ENCODE measurements at places on chromosomes 6 and 20.

DNA sequence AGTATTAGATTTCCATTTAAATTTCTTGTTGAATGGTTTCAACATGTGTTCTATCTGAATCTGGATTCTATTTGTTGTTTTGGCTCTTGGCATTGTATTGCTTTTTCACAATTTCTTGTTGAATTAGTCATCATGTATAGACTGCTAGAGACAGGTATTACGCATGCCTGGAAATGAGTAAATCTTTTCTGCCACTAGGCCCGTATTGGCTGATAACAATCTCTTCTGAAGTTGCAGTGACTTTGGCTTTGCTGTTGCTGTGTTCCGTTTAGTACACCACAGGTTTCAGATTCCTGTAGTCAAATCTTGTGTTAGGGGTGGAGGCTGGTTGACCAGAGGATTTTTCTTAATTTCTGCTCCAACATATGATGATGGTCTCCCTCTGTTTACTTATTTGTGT is 1339.4 kb downstream of the GRIK2 start:
- no peaks in the 10 kb centered on the region for H3K36me3 ChIP-seq
- H3K4me1 ChIP-seq = peaks cover 6% of the 10 kb centered on the region
- no peak overlapping the region for H3K4me3 ChIP-seq

- no peak for DNase-seq
- peaks cover 24% of the 10 kb centered on the region for H3K4me1 ChIP-seq
- no peaks in the 10 kb centered on the region for H3K27me3 ChIP-seq
- H3K27ac ChIP-seq = peak overlapping the region; percentile 91
- peak overlapping the region; percentile 98 for H3K4me3 ChIP-seq
- H3K36me3 ChIP-seq = peaks cover 21% of the 10 kb centered on the region
These were observed 1.3 kb downstream of the KPNA5 start for GRCh38 chr6:116682334-116682712.

DNA sequence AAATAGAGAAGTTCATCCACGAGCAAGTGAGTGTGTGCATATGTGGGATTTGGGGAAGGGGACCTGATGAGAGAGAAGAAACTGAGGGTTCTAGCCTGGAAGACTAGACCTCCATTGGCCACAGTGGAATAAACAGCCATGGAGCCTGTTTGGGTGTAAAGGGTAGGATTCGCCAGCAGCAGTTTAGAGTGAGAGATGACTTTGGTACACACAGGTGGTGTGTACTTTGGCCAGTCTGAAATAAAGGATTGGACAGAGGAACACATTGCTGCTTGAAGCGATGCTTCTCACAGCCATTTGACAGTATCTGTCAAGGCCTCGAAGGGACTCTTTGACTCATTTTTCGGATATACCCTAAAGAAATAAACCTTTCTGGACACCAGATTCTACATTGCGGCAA is 29.2 kb downstream of the PLEKHG1 start:
- peaks cover 9% of the 10 kb centered on the region for H3K36me3 ChIP-seq
- no peak overlapping the region for H3K4me3 ChIP-seq
- H3K27me3 ChIP-seq = no peaks in the 10 kb centered on the region
- DNase-seq = no peak

- no peaks in the 10 kb centered on the region for H3K27me3 ChIP-seq
- H3K4me3 ChIP-seq = no peak overlapping the region
- no peak overlapping the region for H3K27ac ChIP-seq
These were observed 1.8 kb downstream of the ALDH8A1 start for GRCh38 chr6:134948142-134948541.

GRCh38 chr6:37922563-37922962 is 103.0 kb downstream of the ZFAND3 start:
- no peaks in the 10 kb centered on the region for H3K36me3 ChIP-seq
- no peak overlapping the region for H3K27ac ChIP-seq
- peaks cover 17% of the 10 kb centered on the region for H3K4me1 ChIP-seq
- H3K27me3 ChIP-seq = no peaks in the 10 kb centered on the region
- H3K4me3 ChIP-seq = no peak overlapping the region
- no peak for DNase-seq

DNA sequence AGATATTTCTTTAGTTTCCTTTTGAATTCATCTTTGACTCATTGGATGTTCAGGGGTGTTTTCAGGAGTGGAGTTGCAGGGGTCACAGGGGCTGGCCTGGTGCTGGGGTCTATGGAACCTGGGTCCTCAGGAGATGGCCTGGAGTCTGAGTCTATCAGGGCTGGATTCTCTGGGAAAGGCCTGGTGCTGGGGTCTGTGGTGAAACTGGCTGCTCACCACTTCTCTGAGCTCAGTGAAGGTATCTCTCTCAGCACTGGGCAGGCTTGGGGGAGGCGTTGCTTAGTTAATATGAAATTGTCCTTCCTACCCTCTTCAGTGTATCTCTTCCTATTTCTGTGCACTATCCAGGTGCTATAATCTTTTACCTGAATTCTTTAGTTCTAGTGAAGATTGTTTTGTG is 83.1 kb upstream of the SLC24A3 start:
- H3K4me3 ChIP-seq = no peak overlapping the region
- no peaks in the 10 kb centered on the region for H3K36me3 ChIP-seq
- H3K27me3 ChIP-seq = peaks cover 28% of the 10 kb centered on the region
- no peaks in the 10 kb centered on the region for H3K4me1 ChIP-seq
- no peak for DNase-seq

- peaks cover 17% of the 10 kb centered on the region for H3K27me3 ChIP-seq
- H3K4me3 ChIP-seq = no peak overlapping the region
- no peak for DNase-seq
- no peak overlapping the region for H3K27ac ChIP-seq
These were observed 16.2 kb upstream of the IYD start for GRCh38 chr6:150352321-150353296.

- no peak overlapping the region for H3K27ac ChIP-seq
- peak overlapping the region; percentile 60 for H3K4me3 ChIP-seq
- H3K27me3 ChIP-seq = peaks cover 79% of the 10 kb centered on the region
- no peak for DNase-seq
- peaks cover 8% of the 10 kb centered on the region for H3K4me1 ChIP-seq
- H3K36me3 ChIP-seq = no peaks in the 10 kb centered on the region
These were observed 5.2 kb downstream of the C20orf204 start for GRCh38 chr20:64041040-64041780.

DNA sequence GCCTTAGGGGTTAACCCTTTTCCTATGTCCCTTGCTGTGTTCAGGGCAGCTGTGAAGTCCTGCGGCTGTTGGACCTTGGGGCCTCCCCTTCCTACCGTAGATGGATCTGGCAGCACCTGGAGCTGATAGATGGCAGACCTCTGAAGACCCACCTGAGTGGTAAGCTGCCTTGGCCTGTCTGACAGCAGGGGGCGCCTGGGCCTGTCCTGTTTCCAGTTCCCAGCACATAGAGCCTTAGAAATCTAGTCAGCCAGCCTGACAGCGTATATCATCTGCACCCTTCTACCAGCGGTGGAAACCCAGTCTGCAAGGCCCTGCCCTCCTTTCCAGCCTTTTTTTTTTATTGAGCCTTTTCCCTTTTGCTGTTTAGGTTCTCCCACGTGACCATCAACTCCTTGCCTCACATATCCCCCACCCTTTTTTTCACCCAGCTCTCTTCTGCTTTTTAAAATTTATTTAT is 26.6 kb downstream of the CNBD2 start:
- peaks cover 5% of the 10 kb centered on the region for H3K4me1 ChIP-seq
- H3K27ac ChIP-seq = peak overlapping the region; percentile 30
- H3K36me3 ChIP-seq = no peaks in the 10 kb centered on the region
- H3K4me3 ChIP-seq = no peak overlapping the region
- H3K27me3 ChIP-seq = peaks cover 2% of the 10 kb centered on the region

GRCh38 chr20:31551163-31552081 is 37.2 kb downstream of the HM13 start:
- peaks cover 25% of the 10 kb centered on the region for H3K4me1 ChIP-seq
- H3K36me3 ChIP-seq = peaks cover 14% of the 10 kb centered on the region
- DNase-seq = no peak
- H3K4me3 ChIP-seq = no peak overlapping the region

DNA sequence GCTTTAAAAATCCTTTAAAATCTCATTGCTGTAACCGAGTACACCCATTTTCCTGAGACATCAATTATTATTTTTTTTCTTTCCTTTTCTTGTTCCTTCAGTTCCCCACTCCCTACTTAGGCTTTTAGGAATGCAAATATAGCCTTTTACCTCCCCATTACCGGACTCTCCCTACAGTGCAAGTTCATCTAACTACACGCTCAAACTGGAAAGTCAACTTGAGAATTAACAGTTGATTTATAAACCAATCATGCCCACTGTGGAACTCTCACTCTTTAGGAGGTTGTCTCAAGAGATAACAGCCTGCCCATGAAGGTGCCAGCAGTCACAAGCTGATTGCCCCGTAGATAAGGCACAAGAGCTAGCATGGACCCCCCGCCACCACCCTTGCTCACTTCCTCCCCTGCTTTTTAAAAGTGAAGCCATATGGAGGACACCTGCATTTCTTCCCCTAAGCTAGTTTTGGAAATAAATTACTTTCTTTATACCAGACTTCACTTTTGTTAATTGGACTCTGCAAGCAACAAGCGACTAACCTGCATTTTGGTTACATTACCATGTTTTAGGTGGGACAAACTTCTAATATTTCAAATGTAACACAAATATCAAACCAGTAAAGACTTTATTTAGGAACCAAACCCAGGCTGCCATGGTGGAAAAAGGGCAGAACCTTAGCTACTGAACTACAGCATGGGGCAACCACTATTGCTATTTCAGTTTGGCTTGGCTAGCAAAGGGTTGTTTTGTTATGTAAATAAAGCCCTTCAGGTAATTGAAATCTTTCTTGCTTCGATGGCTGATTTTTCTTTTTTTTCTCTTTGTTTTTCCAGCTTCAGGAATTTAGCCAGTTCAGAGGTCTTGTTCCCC is 34.9 kb downstream of the UBD start:
- H3K27ac ChIP-seq = no peak overlapping the region
- no peak overlapping the region for H3K4me3 ChIP-seq
- DNase-seq = no peak
- H3K36me3 ChIP-seq = no peaks in the 10 kb centered on the region
- no peaks in the 10 kb centered on the region for H3K4me1 ChIP-seq

- no peaks in the 10 kb centered on the region for H3K27me3 ChIP-seq
- DNase-seq = no peak
- peaks cover 12% of the 10 kb centered on the region for H3K36me3 ChIP-seq
- peak overlapping the region; percentile 87 for H3K27ac ChIP-seq
- peak overlapping the region; percentile 3 for H3K4me3 ChIP-seq
These were observed 148.7 kb downstream of the SOX4 start for GRCh38 chr6:21742238-21742660.

DNA sequence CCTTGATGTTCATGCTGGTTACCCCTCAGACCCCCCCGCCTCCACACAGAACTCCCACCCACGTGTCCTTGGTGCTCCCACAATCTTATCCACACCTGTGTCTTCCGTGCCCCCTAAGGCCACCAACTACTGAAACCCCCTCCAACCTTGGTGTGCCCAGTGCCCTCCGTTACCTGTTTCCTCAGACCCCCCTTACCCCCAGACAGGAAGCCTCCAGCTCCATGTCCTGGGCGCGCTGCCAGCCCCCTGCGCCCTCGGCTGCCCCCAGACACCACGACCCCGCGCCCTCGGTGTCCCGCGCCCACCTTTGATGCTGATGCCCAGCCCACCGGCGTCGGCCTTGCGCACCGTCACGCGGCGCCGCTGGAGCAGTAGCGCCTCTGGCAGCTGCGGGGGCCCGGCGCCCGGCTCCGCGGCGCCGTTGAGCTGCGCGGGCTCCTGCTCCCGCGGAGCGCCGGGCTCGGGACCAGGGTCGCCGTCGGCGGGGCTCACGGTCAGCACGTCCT is 504 bp downstream of the SNTA1 start:
- no peak for DNase-seq
- no peaks in the 10 kb centered on the region for H3K36me3 ChIP-seq
- peaks cover 12% of the 10 kb centered on the region for H3K4me1 ChIP-seq

GRCh38 chr6:144161975-144162374 is 11.7 kb downstream of the STX11 start:
- H3K27ac ChIP-seq = peak overlapping the region; percentile 30
- H3K4me3 ChIP-seq = no peak overlapping the region
- H3K4me1 ChIP-seq = peaks cover 38% of the 10 kb centered on the region

GRCh38 chr6:99130897-99131873 is 183.4 kb upstream of the FBXL4 start:
- no peaks in the 10 kb centered on the region for H3K36me3 ChIP-seq
- H3K4me3 ChIP-seq = no peak overlapping the region
- H3K27ac ChIP-seq = no peak overlapping the region
- H3K27me3 ChIP-seq = peaks cover 7% of the 10 kb centered on the region
- no peak for DNase-seq
- H3K4me1 ChIP-seq = no peaks in the 10 kb centered on the region

DNA sequence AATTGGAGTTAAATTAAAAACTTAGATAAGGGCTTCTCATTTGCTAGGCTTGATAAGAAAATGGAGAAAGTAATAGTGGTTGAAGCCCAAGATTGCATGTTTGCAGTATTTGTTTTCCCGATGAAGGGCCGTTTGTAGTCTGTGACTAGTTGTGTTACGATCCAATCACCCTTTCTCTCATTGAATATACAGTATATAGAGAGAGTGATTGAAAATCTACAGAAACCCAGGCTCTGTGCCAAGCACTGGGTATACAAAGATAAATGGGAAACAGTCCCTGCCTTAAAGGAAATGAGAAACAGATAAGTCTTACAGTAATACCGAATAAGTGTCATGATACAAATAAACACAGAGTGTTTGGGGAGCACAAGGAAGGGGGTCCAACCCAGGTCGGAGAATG is 55.2 kb upstream of the CDKAL1 start:
- H3K27ac ChIP-seq = no peak overlapping the region
- H3K27me3 ChIP-seq = no peaks in the 10 kb centered on the region
- H3K4me1 ChIP-seq = peaks cover 7% of the 10 kb centered on the region
- H3K4me3 ChIP-seq = no peak overlapping the region
- H3K36me3 ChIP-seq = peaks cover 20% of the 10 kb centered on the region

- H3K27me3 ChIP-seq = peaks cover 71% of the 10 kb centered on the region
- DNase-seq = no peak
- no peak overlapping the region for H3K4me3 ChIP-seq
- no peaks in the 10 kb centered on the region for H3K36me3 ChIP-seq
- no peaks in the 10 kb centered on the region for H3K4me1 ChIP-seq
These were observed 261.9 kb downstream of the FOXA2 start for GRCh38 chr20:22322513-22322912.

DNA sequence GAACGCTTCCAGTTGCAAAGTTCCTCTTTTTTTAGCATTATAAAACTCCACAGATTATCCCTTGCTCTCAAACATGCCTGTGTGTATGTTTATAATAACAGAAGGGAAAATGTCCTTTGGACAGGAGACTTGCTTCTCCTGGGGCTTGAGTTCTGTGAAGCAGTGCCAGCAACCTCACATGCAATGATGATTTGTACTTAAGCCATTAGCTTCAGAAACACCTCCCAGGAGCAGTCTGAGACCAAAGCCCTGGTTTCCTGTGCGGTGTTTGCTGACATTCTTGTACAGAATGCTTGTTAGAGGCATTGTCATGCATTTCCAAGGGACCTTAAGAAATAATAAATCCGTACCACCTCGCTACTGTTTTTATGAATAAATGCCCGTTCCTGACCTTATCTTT is 752.8 kb downstream of the CBLN4 start:
- H3K4me3 ChIP-seq = no peak overlapping the region
- no peak for DNase-seq
- no peaks in the 10 kb centered on the region for H3K36me3 ChIP-seq
- H3K27ac ChIP-seq = no peak overlapping the region
- no peaks in the 10 kb centered on the region for H3K4me1 ChIP-seq
